Stimulated activated CD4-positive, alpha-beta T cell treated with anti-CD3 and anti-CD28 coated beads, Interleukin-15, amount 100 ng/mL, for 1 hour (primary cell): ENCODE measurements at places on chromosomes 12 and 14.

- DNase-seq: no peak
These were observed 76.0 kb upstream of the ST8SIA1 start for GRCh38 chr12:22410486-22410885.

GRCh38 chr14:54396183-54396492, 669 bp upstream of the CDKN3 start:
- DNase-seq: no peak

DNA sequence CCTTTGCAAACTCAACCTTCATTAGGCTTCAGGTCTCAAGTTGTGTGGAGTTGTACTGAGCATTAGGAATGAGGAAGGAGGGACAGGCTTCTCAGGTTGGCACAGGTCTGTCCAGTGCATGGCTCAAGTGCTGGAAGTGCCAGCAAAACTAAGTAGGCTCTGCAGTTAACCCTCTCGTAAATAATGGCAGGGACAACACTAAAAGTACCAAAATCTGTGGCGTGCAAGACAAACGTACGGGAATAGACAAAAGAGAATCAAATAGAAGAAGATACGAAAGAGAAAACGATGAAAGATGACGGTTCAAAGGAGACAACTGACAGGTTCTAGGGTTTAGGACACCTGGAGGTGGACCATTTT, 612 bp downstream of the TRAPPC6B start:
- DNase-seq: no peak

DNA sequence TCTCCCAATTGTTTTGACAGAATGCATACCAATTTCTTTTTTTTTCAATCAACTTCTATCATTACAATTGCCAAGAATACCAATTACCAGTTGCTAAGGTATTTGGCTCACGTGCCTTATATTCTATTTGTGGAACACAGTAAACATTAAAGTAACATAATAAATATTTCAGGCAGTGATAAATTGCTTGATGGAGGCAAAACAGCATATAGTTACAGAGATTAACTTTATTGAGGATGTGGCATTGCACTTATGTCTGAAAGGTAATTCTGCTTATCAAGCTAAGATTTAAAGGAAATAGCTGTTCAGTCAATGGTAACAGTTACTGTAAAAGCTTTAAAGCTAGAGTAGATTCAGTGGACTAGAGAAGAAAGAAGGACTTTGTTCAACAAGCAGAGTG, 1107.8 kb downstream of the FSCB start:
- no peak for DNase-seq

DNA sequence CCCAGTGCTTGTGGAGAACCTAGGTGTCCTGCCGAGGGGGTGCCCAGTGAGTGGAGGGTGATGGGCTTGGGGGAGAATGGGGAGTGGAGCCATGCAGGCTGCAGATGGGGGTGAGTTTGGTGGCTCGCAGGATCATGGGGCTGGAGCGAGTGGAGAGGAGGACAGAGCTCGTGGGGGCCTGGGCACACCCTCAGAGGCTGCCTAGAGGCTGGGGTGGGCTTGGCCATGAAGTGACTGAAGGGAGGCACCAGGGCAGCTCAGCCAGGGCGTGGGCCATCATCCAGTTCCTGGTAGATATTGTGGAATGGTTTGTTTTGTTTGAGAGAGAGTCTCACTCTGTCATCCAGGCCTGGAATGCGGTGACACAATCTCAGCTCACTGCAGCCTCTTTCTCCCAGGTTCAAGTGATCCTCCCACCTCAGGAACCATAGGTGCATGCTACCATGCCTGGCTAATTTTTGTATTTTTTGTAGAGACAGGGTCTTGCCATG, 43.4 kb upstream of the AMN start:
- DNase-seq: no peak

GRCh38 chr12:2053691-2054090, 904 bp downstream of the CACNA1C start:
- no peak for DNase-seq

GRCh38 chr12:108457006-108457733, 57.9 kb upstream of the FICD start:
- DNase-seq: no peak

- no peak for DNase-seq
These were observed 13.1 kb downstream of the DYNC1H1 start for GRCh38 chr14:101977311-101978071.

DNA sequence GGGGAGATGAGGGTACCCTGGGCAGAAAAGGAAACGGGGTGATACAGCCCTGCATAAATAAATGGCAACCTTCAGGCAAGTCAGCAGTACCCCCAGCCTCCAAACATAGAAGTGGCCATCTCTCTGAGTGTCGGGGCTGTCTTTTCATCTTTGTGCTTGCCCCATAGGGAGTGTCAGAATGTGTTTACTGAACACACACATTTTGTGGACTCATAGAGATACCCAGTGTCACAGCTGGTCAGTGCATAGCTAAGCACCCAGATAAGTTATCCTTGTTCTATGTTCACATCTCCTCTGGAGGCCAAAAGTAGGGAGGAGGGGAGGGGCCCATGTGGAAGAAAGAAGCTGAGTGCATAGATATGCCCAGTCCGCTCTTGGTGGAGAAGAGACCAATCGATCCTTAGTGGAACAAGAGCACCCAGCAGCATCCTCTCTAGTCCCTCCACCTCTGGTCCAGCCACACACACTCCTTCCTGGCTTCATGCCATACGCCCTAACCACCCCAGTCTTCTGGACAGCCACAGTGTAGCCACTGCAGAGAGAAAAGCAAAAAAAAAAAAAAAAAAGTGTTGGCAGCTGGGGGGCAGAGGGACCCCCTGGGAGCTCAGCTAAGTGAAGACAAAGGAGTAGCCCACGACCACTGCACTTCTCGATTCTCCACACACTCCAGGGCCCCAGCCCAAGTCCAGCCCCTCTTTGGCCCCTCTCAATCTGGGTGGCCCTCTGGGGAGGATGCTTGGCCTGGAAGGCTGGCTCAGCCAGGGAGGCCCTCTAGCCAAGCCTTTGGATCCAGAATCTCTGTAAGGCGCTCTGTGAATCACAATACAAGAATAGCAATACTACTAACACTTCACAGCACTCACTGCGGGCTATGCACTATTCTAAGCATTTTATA, 2.6 kb downstream of the ITGA7 start:
- DNase-seq: no peak

- peak; percentile 43 for DNase-seq
These were observed 5.0 kb downstream of the CELA1 start for GRCh38 chr12:51341251-51342007.

- DNase-seq: no peak
These were observed 75.5 kb upstream of the FZD10 start for GRCh38 chr12:130086797-130087196.

DNA sequence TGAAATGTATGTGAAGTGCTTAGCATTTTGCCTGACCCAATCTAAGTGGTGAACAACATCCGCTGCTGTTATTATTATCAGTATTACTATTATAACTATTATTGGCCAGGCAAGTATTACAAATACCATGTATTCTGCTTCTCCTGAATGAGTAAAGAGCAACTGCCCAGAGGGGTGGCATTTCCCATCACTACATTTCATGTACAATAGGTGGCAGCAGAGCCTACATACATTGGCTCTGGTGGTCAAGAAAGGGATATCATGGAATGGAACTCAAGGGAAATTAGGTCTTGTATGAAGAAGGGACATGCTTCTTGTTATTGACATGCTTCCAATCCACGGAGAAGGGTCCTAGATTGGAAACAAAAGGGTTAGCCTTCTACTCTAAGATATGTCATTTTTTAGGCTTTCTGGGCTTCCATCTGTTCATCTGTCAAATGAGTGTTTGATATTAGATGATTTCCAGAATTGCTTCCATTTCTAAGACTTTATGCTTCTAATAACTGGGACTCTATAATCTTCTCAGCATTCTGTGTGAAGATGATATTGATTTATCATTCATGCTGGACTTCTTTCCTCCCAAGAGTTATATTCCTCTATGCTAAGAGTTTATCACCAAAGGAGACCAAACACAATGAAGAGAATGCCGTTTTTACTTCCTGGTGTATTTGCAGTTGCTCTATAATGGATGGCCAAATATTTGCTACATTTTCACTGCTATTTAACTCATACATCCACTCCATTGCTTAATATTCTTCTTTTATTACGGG, 239.1 kb downstream of the SSPN start:
- DNase-seq: no peak

GRCh38 chr12:124302807-124303578, 8.1 kb downstream of the RFLNA start:
- DNase-seq: no peak

- DNase-seq: no peak
These were observed 1.1 kb upstream of the CDC42BPB start for GRCh38 chr14:103058164-103059055.

- DNase-seq: no peak
These were observed 19.1 kb downstream of the SYNJ2BP start for GRCh38 chr14:70397746-70398145.

DNA sequence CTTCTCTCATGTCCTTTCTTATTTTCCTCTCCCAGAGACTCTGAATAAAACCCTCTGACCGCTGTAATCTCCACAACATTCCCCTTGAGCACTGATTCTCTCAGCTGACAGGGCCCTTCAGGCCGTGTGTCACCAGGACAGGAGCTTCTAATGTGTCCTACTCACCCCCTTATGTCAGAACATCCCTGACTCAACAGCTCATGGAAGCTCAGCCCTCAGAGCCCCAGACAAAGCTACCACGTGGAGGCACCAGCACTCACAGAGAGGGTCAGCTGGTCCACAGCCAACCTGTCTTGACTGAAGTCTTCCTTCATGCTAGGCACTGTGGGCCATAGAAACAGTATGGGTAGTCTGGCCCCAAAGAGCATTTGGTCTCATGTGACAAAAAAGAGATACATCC, 49.8 kb downstream of the SMUG1 start:
- DNase-seq: no peak

DNA sequence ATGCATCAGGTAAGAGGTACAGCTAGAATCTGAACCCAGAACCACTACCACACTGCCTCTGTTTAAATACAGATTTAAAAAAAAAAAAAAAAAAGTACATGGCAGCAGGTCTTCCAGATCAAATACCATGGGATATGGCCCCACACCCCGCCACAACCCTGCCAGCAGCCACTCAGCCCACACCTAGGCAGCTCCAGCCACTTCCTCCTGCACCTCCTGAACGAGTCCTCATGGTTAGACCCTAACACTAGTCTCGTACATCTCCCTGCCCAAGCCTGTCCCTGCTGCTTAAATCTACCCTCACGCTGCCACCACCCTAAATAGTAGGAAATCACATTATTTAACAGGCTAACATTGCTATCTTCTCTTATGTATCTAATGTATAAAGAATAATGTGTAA, 12.6 kb downstream of the SETD3 start:
- DNase-seq: no peak

DNA sequence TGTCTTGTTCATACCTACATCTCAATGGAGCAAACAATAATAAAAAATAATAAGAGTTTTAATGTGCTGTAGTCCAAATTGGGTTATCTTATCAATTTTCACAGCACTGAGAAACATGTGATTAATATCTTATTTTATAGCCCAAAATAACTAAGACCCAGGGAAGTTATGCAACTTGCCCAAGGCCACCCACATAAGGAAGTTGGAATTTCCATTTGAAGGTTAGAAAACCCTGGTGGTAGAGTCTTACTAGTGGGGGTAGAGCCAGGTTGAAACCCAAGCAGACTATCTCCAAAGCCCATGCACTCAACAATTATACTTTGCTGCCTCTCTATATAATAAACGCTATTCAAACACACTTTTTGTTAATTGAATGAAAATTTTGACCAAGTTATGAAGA, 270.0 kb upstream of the CAND1 start:
- DNase-seq: no peak

DNA sequence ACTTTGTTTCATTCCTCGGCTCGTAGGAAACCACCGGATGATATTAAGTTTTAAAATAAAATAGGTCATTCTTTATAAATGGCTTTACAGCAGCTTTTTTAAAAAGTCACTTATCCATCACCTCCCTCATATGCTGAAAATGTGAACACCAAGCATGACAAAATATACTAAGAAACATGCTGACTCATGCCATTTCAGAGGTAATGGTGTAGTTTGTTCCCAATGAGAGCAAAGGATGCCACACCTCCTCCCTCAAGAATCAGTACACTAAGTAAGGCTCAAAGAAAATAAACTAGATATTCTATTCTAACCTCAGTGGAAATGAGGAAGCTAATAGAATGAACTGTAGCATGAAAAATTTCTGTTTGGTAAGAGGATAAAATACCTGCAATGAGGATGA, 5.5 kb upstream of the DIO2 start:
- DNase-seq: no peak

DNA sequence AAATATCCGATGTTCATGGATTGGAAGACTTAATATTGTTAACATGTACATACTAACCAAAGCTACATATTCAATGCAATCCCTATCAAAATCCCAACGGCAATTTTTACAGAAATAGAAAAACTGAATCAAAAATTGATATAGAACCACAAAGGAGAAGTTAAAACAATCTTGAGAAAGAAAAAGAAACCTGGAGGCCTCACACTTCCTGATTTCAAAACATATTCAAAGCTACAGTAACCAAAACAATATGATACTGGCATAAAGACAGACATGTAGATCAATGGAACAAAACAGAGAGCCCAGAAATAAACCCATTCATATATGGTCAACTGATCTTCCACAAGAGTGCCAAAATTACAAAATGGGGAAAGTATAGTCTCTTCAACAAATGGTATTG, 5.4 kb upstream of the PELI2 start:
- DNase-seq: no peak

DNA sequence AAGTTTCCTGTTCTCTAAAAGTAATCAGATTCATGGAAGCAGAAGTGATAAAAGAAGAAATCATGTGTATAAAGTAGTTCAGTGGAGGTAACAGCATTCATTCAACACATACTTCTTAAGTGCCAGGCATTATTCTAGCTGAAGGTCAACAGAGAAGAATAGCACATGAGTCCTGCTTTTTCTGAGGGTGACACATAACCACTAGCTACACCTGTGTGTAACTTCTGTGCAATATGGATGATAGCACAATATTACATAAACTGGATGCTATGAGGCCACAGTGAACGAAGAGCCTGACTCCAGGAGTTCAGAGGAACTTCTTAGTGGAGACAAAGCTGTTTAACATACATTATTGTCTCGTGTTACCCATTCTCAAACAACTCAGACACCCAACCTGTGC, 114.3 kb upstream of the PCED1B start:
- DNase-seq: no peak

DNA sequence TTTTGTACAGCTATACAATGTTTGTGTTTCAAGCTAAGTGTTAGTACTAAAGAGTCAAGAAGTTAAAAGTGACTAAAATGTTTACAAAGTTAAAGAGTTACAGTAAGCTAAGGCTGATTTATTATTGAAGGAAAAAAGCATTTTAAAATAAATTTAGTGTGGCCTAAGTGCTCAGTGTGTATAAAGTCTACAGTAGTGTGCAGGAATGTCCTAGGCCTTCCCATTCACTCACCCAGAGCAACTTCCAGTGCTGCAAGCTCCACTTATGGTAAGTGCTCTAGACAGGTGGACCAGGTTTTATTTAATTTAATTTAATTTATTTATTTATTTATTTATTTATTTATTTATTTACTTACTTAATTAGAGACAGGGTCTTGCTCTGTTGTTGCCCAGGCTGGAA, 19.6 kb downstream of the DLK1 start:
- DNase-seq: no peak

GRCh38 chr12:2352203-2352602, 299.4 kb downstream of the CACNA1C start:
- DNase-seq: no peak

GRCh38 chr12:39824505-39825212, 205.1 kb upstream of the ABCD2 start:
- DNase-seq: no peak
